Right cardiac atrium (tissue), 5 donors: ENCODE measurements at places on chromosomes 4 and X.

GRCh38 chr4:158513256-158513655, 8.4 kb upstream of the RXFP1 start:
- DNase-seq = no peak

- DNase-seq = peak; percentile 33
These were observed 839 bp downstream of the QDPR start for GRCh38 chr4:17511051-17511450.

DNA sequence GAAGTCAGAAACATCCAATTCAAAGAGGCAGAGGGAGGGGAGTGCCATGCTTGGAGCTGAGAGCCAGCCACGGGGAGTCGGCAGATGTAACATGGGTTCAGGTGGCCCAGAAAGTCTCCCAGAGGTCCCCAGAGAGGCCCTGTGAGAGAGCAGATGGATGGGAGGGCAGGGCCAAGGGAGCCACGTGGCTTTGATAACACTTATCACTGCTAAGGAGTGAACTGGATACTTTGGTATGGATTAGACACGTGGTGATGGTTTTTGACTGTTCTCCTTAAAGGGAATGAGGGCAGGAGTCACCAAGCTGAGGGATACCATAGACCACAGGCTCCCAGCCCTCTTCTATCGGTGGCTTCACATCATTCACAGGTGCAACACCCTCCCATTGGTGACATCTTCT, 13.7 kb downstream of the CCKAR start:
- no peak for DNase-seq

DNA sequence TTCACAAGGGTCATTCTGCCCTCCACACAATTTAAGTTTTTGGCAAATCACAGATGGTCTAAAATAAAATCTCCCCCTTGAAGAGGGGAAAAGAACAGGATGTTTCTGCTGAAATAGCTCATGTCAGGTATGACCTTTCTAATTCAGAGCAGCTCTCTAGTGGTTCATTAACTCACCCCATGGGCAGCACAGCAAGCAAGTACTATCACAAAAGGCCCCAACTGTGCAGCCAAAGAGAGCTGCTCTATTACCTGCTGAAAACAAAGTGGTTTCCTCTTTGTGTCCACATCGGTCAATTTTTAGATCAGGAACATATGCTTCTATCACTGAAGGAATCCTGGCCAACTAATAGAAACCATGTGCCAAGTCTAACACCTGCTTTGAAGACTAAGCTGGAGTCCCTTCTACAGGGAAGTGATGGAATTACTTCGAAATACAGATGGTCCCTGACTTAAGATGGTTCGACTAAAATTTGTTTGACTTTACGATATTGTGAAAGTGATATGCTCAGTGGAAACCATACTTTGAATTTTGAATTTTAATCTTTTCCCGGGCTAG, 164.3 kb downstream of the ENOX2 start:
- DNase-seq = no peak

DNA sequence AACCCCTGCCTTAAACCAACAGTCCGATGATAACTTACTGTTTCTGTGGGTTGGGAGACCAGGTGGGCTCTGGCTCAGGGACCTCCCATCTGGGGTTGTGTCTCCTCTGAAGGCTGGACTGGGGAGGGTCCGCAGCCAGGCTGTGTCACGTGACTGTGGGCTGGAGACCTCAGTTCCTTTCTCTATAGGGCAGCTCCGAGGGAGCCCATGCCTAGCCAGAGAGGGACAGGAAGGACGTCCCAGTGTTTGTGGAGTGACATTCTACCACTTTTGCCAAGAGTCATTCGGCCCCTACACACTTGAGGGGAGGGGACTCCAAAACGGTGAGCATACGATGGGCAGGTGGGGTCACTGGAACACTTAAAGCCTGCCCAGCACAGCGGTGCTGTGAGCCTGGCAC, 4.5 kb downstream of the PCGF3 start:
- DNase-seq = peak; percentile 36

GRCh38 chr4:4379540-4380087, 7.3 kb upstream of the NSG1 start:
- DNase-seq = no peak

DNA sequence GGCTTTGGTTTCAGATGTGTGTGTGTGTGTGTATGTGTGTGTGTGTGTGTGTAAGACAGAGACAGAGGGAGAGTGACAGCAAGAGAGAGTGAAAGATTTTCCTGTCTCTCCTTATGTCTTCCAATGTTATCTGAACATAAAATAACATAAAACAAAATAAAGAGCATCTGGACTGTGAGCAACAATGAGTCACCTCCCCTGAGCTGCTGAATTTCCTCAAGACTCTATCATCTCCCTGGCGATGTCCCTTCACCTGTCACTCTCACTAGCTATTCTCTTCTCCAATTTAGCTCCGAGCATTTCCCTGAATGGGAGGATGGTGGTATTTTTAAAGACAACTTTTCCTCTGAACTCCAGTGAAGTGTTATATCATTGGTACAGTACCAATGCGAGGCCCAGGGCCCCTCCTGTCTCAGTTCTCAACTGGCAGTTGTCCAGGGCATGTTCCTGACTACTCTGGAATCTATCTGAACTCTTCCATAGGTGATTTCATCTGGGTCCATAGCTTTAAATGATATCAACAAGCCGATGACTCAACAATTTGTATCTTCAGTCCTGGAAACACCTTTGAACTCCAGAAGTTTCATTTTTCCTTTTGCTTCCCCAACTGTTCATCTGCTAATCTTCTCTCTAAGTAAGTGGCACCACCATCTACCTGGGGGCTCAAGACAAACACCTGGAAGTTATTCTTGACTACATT, 195.0 kb upstream of the CLNK start:
- no peak for DNase-seq

GRCh38 chrX:155888139-155888538, 7.0 kb downstream of the VAMP7 start:
- DNase-seq = no peak

GRCh38 chr4:78032446-78032845, 24.7 kb upstream of the FRAS1 start:
- no peak for DNase-seq

DNA sequence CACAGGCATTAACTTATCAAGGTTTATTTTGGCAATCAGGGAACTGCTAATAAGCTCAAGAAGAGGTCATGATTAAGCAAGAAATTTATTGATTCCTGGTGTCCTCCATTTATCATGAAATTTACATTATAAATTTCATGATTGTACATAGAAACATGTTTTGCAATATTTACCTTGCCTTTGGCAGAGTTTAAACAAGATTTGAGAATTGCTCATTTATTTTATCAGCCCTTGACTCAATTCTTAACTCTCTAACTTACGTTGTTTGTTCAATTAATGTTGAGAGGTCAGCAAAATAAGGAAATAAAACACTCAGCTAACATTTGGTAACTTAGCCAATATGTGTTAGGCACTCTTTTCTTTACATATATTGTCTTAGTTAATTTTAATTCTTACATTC, 286.6 kb downstream of the SLC7A11 start:
- no peak for DNase-seq

- no peak for DNase-seq
These were observed 29.8 kb upstream of the RELL1 start for GRCh38 chr4:37715889-37716402.

- DNase-seq = no peak
These were observed 380.2 kb upstream of the NDST3 start for GRCh38 chr4:117654079-117654478.

- DNase-seq = no peak
These were observed 109.0 kb downstream of the ENOX2 start for GRCh38 chrX:130793975-130794374.

GRCh38 chr4:38106311-38106710, 146.1 kb downstream of the PTTG2 start:
- no peak for DNase-seq

DNA sequence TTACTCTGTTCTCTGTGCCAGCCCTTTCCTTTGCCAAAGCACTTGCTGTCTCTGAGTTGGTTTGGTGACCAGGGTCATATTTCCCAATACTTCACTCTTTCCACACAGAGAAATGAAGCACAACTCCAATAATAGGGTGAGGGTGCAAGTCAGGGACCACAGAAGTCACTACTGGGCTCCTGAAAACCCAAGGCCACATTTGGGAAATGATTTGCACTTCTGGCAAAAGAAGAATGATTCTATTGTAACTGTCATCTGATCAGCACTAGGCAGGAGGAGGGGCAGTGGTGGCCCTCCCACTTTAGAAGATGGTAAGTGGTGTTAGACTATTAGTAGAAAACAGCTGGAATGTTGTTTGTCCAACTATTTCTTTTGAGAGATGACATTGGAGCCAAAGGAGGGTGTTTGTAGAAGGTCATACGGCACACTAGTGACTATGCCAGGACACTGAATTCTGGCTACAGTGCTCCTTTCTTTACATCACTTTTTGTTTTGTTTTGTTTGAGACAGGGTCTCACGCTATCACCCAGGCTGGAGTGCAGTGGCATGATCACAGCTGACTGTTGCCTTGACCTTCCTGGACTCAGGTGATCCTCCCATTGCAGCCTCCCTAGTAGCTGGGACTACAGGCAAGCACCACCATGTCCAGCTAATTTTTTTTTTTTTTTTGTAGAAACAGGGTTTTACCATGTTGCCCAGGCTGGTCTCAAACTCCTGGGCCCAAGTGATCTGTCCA, 10.8 kb upstream of the HADH start:
- no peak for DNase-seq

DNA sequence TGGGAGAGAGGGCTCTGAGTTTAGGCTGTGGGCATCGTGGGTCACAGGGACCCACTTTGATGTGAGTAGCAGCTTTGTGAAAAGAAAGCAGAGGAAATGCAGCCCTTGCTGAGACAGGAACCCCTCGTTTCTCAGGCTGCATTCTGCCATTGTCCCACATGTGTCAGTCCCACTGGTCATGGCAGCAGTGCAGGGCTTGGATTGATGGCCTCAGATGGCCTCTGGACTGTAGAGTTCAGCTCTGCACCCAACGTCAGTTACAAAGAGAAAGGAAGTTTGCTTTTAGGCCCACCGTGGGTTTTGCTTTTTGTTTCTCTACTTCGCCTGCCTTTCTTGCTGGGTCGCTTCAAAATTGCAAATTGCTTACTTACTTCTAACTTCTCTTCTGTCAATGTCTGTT, 248.3 kb upstream of the KLF3 start:
- DNase-seq = no peak

DNA sequence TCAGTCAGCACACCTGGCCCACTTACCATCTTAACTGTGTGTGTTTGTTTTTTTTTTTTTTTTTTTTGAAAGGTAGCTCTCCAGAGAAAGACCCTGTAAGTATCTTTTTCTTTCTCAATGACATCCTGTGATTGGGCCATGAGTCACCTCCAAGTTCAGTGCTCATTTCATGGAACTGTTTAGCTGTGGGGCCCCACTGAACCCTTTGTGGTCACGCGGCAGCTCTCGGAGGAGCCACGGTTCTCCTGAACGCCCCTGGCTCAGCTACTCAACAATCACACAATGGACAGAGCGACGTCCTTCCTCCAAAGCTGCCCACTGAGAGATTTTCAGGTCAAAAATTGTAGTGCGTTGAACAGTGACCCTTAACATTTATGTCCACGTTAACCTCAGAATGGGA, 14.2 kb upstream of the IL3RA start:
- no peak for DNase-seq

- no peak for DNase-seq
These were observed 46.2 kb downstream of the REELD1 start for GRCh38 chr4:146260521-146260920.

- no peak for DNase-seq
These were observed 70.5 kb downstream of the CLCN5 start for GRCh38 chrX:49992853-49993252.

GRCh38 chr4:114770624-114771023, 172.0 kb downstream of the UGT8 start:
- DNase-seq = no peak

DNA sequence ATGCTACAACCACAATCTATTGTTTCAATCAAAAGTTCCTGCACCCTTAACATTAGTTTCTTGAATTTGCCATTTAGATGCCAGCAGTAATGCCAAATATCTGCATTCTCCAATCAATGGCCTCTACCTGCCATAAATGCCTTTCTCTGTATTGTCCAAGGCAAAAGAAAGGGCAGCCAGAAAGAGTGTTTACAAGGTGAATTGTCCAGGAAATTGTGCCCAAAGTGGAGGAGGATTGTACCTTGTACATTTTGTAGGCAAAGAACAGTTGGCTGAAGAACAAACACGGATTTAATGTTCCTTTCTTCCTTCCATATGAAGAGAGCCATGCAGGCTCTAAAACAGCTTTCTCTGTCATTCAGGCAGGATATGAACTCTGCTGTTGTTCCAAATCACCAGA, 181.5 kb downstream of the GUCY2F start:
- no peak for DNase-seq

DNA sequence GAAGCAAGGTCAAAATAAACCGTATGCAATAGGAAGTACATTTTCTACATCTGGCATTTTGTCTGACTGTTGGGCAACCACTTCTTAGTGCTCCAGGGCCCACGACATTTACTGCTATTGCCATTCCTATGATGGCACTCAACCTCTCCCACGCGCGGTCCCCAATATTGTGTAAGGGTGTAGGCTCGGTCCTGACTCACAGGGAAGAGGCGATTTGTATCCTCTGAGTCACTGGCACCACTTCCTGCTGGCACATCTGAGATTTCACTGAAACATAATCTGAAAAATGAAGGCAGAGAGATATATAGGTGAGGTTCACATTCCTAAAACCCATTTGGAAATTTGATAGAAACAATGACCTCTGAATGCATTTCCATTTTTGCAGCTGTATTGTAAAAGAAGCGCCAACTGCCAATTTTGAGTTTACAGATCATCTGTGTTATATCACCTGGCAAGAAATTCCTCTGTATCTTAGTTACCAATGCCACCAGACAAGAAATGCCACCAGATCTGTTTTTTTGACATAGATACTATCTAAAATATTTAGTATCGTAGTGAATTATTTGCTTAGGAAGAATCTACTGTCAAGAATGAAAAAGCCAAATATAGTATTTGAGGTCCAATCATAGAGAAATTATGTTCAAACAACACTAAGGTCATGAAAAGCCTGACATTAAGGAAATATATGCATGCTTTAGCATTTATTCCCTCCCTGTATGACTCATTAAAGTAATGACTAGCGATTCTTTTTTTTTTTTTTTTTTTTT, 9.8 kb downstream of the EREG start:
- DNase-seq = peak; percentile 23

- DNase-seq = no peak
These were observed 37.1 kb downstream of the MAB21L2 start for GRCh38 chr4:150619042-150619441.

- no peak for DNase-seq
These were observed 16.0 kb downstream of the MAGEB10 start for GRCh38 chrX:27823812-27824211.
